ENCODE measurements at places on chromosomes 1 and 21.

- no peak for ATAC-seq
These were observed 70.4 kb downstream of the PRPF38A start for GRCh38 chr1:52474807-52475206.

- ATAC-seq, result no peak
These were observed 18.4 kb downstream of the SMYD3 start for GRCh38 chr1:246488674-246489073.

DNA sequence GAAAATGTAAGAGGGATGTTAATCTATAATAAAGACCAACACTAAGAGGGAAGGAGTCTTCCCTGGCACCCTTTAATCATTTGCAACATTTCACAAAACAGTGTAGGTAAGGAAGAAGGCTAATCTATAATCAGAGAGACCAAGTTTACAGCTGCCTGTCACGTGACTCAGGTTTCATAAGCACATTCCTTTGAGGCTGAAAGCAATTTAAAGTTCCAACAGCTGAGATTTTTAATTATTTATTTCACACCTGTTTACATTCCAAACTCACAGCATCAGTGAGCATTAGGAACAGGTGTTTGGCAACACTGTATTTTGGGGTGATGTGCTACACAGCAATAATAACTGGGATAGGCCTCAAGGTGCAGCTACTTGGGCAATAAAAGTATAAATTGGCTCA, 75.7 kb upstream of the PGBD5 start:
- no peak for ATAC-seq

DNA sequence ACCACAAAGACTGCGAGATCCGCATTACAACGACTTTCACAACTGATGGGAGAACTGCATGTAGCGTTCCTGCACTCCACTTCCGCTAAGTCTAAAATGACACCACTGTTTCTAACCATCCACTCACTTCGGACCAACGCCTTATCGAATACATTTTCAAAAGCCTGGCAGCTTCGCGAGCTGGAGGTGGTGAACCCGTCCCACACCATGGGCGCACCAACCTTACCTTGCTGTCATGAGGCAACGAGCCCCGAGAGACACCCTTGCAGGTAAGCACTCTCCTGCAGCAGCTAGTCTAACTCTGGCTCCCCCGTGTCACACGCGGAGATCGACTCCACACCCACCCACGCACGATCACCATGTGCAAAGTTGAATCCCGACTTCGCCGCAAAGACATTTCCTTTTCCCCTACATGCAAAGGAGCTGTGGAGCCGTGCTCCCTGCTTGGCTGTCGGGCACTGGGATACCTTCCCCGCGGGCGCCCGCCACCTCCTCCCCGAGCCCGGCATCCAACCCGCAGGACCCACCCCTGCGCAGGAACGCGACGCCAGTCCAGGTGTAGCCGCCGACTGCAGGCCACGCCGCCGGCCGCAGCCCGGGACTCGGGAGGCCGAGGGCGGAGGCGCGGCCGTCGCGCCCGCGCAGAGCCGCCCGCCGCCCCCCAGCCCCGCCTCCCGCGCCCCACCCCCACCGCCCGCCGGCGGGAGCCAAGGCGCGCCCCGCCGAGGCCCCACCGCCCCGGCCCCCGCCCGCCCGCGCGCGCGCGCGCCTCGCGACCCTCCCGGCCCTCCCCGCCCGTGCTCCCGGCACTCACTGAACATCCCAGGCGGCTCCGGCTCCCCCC, 629 bp downstream of the TAF5L start:
- ATAC-seq, result peak; percentile 42

DNA sequence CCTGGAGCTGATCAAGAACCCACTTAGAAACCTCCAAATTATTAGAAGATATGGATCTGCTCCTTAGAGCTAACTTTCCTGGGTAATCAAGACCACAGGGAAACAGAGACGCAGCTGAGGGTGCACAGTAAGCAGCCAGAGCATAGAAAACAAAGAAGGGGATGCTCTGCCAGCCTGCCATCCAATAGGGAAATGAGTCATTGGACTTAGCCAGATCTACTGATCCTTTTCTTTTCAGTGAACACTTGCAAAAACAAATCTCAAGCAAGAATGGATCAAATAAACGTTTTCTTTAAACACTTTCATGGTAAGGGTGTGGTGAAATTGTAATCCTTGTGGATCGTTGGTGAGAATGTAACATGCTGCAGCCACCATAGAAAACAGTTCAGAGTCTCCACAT, 474.0 kb downstream of the LTN1 start:
- ATAC-seq, result no peak

DNA sequence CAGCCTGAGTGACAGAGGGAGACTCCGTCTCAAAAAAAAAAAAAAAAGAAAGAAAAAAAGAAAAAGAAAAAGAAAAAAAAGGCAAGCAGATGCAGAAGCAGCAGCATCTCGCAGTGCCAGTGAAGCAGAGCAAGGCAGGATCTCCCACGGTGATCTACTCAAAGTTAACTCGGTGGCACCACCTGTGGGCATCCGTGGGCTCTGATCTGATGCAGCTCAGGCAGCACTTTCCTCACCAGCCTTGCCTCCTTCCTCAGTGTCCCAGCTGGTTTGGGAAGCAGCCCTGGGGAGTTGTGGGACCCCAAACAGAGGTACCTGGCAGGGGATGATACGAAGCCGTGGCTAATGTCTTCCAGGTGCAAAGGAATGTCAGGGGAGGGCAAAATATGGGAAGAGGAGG, 104.3 kb upstream of the KRTAP19-8 start:
- ATAC-seq, result peak; percentile 21

- peak; percentile 32 for ATAC-seq
These were observed 391 bp upstream of the KIAA1614 start for GRCh38 chr1:180912211-180912800.

DNA sequence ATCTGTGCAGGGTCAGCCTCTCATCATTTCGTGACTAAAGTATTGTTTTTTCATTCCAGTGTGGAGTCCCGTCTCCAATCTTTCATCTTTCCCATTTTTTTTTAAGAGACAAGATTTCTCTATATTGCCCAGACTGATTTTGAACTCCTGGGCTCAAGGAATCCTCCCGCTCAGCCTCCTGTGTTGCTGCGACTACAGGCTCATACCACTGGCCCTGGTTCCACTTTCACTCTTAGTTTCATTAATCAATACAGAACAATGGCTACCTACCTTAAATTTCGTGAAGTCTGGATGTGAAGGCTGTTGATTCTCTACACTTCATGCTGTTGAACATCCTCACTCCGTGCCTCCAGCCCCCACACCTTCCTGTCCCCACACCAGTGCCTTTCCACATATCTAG, 97.7 kb upstream of the GREM2 start:
- ATAC-seq, result no peak

DNA sequence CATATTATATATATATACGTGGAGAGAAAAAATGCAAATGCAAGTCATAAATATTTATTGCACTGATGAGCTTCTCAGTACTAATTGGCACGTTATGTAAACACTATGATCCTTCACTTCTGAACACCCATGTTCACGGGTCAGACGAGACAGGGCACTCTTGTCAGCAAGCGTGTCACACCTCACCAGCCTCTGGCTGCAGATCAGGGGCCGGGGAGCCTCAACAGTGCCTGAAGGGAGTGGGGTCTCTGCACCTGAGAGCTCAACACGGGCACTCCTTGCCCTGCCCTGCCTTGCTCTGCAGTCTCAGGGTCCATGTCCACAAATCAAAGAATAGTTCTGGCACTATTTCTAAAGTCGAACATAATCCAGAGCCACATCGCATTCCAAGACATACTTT, 409 bp upstream of the HIVEP3 start:
- ATAC-seq, result no peak

DNA sequence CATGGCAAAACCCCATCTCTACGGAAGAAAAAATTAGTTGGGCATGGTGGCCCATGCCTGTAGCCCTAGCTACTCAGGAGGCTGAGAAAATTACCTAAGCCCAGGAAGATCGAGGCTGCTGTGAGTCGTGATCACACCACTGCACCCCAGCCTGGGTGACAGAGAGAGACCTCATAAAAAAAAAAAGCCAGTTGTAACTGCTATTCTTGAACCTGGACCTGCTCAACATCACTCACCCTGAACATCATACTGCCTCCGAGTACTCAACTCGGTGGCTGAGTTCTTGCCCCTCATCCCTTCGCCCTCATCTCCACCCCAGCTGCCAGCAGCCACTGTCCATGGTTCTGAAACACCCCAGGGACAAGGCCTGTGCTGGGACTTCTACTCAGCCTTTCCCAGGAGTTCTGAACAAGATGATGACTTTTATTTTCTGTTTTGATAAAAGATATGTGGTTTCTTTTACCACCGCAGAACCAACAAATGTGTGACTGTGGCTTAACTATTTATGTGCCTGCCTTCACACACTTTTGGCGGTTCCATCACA, 5.4 kb upstream of the DISP3 start:
- ATAC-seq, result no peak

DNA sequence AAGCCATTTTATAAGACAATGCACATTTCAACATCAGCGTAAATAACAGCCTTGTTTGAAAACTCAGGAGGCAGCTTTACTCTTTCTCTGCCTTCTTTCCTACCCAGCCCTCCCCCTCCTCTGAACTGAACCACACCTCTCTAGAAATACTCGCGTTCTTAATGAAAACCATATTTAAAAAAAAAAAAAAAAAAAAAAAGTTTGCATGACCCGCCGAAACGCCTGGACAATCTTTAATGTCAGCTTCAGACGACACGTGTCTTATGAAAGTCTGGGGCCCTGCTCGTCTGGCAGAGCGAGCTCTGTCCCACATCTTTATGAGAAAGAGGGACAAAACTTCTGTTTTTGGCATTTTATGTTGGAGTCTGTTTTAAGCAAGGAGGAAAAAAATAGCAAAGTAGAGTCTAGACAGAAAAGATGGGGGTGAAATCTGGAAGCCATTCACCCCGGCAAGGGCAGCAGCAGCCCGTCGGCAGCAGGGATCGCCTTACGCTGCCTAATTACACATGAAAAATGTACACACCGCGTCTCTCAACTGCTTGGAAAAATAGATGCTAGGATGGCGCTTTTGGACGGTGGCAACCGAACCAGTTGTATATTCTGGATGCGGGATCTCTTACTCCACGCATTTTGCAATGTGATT, 130.4 kb upstream of the ETS2 start:
- no peak for ATAC-seq

- peak; percentile 84 for ATAC-seq
These were observed 78.0 kb downstream of the SEC16B start for GRCh38 chr1:177891809-177892208.

DNA sequence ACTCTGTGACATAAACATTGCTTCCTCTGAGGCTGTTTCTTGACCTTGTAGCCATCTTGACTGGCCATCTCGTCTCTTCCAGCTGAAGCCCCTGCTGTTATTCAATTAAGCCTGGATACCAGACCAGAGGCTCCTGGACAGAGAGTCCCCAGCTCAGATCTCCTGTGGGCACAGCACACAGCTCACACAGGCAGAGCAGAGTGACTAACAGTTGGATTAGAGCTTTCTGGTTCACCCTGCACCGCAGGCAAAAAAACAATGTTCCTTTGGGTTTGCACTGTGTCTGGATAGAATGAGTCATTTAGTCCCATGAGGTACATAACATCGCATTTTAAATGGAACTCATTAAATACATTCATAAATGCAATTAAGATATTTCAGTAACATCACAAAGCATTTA, 33.4 kb upstream of the USH2A start:
- ATAC-seq, result peak; percentile 92

DNA sequence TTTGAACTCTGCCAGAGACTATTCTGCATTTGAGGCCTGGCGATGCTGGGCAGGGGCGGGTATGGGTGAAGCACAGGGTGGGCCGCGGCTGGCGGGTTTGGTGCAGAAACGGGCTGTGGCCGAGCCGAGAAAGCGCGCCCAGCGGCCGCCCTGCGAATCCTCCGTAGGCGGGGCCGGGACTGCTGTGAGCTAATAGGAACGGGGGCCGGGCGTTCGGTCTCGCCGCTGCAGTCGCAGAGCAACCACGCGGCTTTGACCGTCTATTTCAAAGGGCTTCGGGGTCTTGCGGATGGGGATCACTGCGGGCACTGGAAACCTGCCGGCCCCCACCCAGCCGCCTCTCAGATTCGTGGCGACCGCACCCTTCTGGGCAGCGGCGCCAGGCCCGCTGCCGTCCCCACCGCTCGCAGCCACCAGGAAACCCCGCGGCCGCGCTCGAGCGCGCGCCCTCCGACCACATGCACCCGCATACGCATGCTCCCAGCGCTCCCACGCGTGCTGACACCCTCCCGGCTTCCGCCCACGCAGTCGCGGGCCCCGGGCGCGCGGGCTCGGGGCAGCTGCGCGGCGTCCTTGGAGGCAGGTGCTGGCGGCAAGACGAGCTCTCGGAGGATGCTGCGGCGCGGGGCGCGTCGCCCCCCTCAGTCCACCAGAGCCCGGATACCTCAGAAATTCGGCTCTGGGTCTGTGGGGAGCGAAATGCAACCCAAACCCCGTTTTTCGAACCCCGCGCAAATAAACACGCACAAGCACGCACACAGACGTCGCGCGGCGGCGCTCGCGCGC, 32.6 kb downstream of the DNTTIP2 start:
- peak; percentile 70 for ATAC-seq

- ATAC-seq, result no peak
These were observed 107.8 kb downstream of the PLD5 start for GRCh38 chr1:242416657-242417056.

DNA sequence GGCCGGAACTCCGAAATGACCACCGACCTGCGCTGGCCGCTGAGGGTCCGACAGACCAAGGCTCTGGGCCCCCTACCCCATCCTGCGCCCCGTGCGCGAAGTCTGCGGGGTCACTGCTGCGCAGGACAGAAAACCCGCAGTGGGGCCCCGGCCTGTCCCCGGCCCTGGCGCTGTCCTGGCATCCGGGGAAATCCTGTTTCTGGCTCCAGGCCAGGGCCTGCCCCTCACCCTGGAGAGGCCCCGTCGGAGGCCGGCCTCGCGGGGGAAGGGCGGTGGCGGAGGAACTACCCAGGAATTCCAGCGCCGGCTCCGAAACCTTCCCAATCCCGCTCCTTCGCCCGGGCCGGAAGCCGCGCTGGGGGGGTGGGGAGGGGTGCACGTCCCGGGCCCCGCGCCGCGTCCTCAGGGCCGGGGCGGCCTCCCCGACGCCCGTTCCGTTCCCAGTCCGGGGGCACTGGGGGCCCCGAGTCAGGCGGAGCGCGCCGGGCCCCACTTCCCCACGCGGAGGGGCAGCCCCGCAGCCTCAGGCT, 77.0 kb downstream of the MORN1 start:
- peak; percentile 3 for ATAC-seq

DNA sequence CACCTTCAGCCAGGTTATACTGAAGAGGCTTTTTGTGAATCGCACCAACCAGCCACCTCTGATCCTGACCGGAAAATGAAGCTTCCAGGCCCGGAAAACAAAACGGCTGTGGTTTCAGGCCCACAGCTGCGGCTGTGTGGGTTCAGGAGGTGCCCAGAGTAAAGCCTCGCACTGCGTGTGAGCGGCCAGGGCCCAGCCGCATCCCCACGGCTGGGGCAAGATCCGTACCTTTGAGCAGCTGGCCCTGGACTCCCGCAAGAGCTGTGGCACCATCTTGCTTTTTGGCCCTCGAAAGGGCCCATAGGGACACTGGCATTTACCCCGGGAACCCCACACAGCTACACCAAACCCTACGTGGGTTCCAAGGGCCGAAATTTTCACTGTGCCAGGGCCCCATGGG, 63.0 kb downstream of the GLUL start:
- no peak for ATAC-seq

- no peak for ATAC-seq
These were observed 13.4 kb upstream of the MUTYH start for GRCh38 chr1:45353685-45354084.

- no peak for ATAC-seq
These were observed 208.1 kb downstream of the PATJ start for GRCh38 chr1:61950418-61950817.

GRCh38 chr1:66244429-66244828, 289.5 kb upstream of the SGIP1 start:
- ATAC-seq, result no peak

GRCh38 chr1:15676010-15676409, 8.1 kb upstream of the PLEKHM2 start:
- no peak for ATAC-seq

Data from esophagus mucosa (tissue), 1 donor.